Stimulated activated CD8-positive, alpha-beta memory T cell treated with anti-CD3 and anti-CD28 coated beads, Interleukin-12 subunit alpha, Interleukin-12 subunit beta, amount 100 ng/mL, for 1 hour (primary cell): ENCODE measurements at places on chromosomes 7 and 10.

GRCh38 chr7:72268090-72268489, 144.0 kb downstream of the CALN1 start:
- no peak for DNase-seq

DNA sequence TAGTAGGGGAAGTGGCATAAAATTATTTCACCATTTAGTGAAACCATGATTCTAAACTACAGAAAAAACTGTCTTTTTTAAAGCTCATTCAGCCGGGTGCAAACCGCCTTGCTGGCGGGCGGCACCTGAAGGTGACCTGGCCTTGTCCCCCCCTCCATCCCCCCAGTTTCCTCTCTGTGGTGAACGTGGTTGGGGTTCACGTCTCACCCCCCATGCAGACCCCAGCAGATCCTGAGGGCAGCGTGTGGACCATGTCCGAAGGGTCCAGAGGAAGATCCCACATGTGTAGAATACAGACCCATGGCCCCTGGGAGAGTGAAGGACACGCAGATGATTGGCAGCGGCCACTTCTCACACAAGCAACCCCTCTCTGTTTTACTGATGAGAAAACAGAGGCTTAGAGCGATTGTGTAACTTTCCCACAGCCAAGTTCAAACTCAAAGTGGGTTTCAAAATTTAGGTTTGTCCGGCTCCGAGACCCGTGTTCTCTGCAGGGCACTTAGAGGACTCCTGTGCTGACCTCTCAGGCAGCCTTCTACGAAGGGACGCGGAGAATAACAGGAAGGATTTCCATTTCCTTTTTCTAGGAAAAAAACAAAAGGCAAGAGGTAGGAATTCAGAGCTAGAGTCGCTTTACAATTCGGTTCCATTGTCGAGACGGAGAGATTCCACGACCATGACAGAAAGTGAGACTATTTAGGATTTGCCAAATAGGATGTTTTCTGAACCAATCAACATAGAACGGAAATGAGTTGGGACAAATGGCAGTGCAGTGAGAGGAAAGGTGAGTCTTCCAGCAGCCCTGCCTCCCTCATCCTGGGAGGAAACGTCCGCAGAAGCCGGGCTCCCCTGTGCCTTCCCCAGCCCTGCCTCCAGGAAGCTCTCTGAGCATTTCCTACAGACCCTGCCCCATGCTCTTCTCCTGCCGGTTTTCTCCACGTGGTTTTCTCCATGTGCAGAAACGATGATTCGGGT, 67.6 kb upstream of the PITRM1 start:
- DNase-seq: no peak

- no peak for DNase-seq
Observed at GRCh38 chr10:100847440-100847839, 65.3 kb upstream of the SLF2 start.

- DNase-seq: peak; percentile 50
Observed at GRCh38 chr7:149799397-149800168, 26.2 kb upstream of the ZNF467 start.

- no peak for DNase-seq
Observed at GRCh38 chr7:28687537-28687936, 270.6 kb downstream of the TRIL start.

GRCh38 chr7:13992596-13992964, 3.1 kb upstream of the ETV1 start:
- no peak for DNase-seq

DNA sequence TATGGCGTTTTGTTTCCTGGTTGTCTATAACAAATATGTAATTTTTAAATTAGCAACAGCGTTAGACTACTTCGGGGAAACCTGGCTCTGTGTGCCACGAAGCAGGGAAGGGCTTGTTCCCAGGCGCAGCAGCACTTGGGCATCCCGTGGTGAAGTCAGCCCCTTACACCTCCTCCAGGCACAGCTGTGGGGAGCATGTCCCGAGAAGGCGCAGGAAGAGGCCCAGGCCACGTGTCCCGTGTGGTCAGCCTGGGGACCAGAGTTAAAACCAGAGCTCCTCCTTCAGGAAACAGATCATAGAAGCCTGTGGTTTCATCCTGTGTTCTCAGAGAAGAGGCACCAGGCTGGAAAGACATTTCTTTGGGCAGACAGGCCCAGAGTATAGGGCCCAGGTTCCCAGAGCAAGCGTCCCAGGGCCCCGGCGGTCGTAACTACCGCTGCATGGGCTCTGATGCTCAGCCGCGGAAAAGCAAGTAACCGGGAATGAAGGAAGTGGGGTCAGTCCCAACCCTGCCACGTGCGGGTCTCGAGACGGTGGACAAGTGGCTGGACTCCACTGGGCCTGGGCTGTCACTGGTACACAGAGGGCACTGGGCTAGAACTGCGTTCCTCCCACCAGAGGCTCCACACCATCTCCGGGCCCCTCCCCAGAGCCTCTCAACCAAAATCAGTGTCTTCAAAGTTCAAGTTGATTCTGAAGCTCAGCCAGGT, 7.1 kb downstream of the NUDT1 start:
- no peak for DNase-seq

GRCh38 chr7:121279060-121279620, 49.7 kb upstream of the WNT16 start:
- no peak for DNase-seq

GRCh38 chr10:117541909-117542705, 439 bp upstream of the EMX2 start:
- DNase-seq: no peak

DNA sequence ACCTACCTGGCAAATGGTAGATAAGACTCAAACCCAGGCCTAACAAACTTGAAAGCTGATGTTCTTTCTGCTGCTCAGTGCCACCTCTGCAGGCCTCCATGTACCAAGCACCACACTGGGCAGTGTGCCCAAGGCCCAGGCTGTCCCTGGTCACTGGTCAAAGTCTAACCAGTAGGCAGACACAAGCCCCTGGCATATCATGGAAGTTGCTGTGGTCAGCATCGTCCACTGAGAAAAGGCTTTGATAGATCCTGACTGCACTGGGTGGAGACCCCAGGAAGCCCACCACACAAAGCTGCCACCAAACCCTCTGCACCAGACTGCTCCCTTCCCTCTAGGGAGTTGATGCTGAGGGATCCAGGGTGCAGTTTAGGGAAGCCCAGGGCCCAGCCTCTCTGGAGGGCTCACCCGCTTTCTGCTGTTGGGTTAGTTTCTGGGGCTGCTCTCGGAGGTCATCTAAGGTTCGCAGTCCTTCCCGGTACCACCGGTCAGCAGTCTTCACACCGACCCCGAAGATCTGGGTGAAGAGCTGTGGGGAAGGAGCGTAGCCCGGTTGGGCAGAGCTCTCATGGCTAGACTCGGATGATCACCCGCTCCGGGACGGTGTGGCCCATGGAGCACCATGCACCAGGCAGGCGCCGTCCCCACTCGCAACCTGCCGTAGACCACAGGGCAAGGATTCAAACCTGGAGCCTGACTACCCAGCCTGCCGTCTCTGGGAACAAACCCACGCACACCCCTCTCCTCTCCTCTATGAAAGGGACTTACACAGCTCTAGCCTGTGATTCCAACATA, 6.0 kb downstream of the POLM start:
- DNase-seq: no peak

GRCh38 chr10:95783741-95784140, 27.8 kb downstream of the ENTPD1 start:
- DNase-seq: no peak

- DNase-seq: no peak
Observed at GRCh38 chr10:78627254-78627795, 441.4 kb upstream of the ZMIZ1 start.

- DNase-seq: no peak
Observed at GRCh38 chr10:98957801-98958200, 277.9 kb downstream of the HPSE2 start.

DNA sequence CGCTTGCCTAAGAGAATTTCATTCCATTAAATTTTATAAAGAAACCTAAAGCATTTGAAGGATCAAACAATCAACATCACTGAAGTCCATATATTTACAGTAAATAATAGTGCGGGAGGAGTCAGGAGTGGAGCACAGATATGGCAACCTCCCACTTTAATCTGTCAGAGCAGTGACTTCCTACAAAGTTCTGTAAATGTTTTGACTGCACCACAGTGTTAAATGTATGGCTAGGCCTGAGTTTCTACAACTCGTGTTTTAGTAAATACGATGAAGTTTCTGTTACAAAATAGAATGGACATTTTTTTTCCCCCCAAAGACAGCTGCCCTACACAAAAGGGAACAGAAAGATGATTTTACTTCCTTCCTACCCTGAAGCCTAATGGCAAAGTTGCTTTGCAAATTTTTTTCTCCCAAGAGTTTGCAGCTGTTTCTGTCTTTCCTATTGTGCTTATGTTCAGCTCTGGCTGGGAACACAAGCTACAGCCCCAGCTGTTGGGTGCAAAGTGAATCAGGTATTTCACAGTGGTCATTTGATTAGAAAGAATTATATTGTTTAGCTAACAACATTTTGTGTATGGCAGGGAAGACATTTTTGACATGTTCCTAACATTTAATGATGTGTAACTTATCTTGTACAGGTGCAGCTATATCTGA, 62.1 kb downstream of the MET start:
- DNase-seq: no peak

DNA sequence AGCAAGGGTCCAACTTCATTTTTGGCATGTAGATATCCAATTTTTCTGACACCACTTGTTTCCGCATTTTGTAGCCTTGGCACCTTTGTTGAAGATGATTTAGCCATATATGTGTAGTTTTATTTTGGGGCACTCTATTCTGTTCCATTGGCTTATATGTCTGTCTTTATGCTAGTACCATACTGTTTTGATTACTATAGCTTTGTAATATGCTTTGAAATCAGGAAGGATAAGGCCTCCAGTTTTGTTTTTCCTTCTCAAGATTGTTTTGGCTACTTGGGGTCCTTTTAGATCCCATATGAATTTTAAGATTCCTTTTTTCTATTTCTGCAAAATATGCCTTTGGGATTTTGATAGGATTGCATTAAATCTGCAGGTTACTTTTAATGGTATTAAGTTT, 9.5 kb upstream of the BTBD16 start:
- DNase-seq: no peak

DNA sequence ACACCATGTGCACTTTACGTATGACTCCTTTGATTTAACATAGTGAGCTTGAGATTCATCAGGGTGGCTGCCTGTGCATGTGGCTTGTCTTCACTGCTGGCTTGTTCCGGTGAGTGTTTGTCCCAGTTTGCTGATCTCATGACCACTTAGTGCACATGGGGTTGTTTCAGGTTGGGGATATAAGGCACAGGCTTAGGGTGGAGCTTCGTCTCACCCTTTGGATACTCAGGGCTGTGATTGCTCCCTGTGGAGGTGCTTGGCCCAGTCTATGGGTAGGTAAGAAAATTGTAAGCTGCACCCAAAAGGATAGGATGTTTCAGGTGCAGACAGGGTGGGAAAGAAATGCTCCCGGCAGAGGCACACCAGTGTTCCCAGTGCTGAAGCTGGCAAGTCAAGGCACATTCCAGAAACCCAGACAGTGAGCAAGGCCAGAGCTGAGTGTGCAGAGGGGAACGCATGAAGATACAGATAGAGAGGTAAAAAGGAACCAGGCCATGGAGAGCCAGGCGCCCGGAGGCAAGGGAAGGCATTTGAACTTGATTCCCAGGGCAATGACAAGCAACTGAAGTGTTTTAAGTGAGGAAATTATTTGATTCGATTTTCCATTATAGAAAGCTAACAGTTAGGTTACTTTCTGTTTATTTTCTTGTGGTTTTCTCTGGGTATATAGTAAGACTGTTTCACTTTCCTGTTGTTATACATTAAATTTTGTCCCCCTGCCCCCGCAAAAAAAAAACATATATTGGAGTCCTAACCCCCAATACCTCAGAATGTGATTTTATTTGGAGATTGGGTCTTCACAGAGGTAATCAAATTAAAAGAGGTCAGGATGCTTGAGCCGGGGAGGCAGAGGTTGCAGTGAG, 289.8 kb upstream of the KLF6 start:
- no peak for DNase-seq

GRCh38 chr10:86545101-86545500, 23.5 kb upstream of the WAPL start:
- DNase-seq: no peak

- DNase-seq: no peak
Observed at GRCh38 chr10:34999532-34999931, 90.6 kb downstream of the CUL2 start.

- DNase-seq: no peak
Observed at GRCh38 chr7:155356323-155357105, 58.8 kb downstream of the INSIG1 start.
